ENCODE measurements at places on chromosomes 6 and 20. TPM values are rescaled to one million over a fixed set of nuclear protein-coding genes. Genes with fewer than 3 reads are reported as not detected.
A peak's percentile ranks its signal among the peaks of the same experiment; 100 is the strongest.

The TAGAP gene
- not detected for polyA plus RNA-seq

The C6orf58 gene
- polyA plus RNA-seq: not detected

The C6orf132 gene
- polyA plus RNA-seq: 1.1 TPM

DNA sequence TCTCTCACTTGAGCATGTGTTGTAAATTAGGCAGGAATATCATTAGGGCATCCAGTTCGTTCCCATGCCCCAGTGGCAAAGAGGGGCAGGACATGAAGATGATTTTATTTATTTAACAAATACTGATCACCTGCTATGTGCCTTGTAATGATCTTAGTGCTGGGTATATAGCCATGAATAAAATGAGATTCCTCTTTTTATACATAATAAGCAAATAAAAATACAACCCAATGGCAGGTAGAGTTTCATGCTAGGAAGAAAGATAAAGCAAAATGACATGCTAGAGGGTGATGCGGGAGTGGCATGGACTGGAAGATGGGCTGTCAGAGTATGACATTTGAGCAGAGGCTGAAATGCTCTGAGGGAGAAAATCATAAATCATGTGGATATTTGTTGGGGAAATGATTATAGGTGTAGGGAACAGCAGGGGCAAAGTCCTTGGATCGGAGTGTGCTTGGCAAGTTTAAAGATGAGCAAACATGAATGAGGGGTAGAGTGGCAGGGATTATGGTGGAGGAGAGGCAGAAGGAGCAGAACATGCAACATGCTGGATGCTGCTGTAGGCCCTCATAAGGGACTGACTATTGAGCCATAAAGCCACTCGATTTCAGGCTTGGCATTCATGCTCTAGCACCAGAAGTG, 342.1 kb downstream of the PLCB1 start:
- no peak for DNase-seq

DNA sequence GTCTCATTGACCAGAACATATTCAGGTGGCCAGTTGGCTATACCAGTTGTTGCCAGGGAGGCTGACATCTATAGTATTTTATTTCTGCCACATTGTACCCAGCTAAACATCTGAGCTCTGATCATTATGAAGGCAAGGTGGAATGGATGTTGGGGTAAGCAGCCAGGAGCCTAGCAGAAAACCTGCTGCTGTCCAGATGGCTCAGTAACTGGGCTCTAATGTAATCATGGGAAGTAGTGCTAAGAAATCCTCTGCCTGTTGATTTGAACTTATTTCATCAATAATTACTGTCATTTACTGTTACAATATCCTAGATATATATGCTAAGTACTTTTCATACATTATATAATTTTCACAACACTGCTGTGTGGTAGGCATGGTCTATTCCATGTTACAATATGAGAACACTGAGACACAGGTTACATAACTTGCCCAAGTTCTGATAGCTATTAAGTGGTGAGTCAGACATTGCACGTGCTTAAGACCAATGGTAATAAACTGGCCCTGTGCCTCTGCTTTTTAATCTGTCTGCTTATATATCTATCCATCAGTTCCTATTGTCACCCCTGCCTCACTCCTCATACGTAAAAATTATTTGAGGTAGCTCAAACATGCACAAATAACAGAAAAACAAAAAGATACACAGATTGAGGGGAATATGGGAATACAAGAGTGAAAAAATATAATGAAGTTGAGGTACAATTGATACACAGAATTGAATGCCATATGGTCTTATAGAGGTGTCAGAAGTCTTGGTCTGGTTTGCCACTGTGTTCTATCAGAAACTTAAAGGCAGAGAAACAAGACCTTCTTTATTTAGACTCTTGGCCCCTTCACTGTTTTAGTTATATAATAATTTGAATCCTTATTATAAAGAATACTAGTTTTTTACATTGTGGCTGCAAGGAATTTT, 25.2 kb downstream of the TBPL1 start:
- DNase-seq: peak; percentile 34

DNA sequence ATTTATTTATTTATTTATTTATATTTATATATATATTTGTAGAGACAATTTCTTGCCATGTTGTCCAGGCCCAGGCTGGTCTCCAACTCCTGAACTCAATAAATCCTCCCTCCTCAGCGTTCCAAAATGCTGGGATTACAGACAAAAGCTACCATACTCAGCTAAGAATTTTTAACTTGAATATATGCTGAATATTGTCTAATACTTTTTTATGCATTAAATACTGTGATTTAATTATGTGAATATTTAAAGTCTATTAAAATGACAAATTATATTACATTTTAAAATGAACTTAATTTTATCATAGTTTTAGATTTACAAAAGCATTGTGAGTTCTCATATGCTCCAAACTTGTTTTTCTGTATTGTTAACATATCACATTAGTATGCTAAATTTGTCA, 1022.4 kb downstream of the GRIK2 start:
- DNase-seq: no peak

GRCh38 chr6:129662406-129662766, 47.6 kb downstream of the ARHGAP18 start:
- DNase-seq: no peak

- DNase-seq: no peak
These were observed 174.9 kb downstream of the FRK start for GRCh38 chr6:115885636-115886366.

DNA sequence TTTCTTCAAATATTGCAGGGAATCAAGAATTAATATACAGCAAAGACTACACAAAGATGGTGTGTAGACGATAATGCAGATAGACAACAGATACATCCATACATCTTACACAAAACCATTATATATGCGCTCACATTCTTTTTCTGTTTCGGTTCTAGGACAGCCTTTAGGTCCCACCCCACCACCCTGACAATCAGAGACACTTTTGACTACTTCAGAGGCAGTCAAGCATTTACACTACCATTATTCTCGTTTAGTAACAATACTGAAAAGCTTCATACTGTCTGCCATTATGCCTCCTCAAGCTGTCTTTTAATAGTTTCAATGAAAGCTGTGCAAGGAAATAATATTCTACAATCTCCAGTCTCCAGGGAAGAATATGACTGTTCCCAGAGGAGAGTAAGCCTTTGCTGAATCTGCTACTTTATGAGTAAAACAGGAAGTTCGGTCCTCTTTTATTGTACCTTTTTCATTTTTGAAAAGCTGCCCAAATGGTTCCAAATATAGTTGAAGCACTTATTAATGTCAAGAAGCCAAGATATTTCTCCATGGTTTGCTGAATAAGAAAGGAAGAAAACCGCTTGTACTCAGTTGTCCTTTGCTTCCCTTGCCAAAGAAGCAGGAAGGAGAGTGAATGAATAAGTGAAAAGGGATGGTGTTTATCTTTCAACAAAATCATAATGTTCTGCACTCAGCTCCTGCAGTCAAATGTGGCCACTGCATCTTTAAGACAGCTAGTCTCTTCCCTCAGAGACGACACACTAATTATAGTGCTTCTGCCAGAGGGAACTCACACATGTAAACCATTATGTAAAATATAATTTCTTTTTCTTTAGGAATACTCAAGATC, 468.3 kb downstream of the CDC5L start:
- peak; percentile 1 for DNase-seq

DNA sequence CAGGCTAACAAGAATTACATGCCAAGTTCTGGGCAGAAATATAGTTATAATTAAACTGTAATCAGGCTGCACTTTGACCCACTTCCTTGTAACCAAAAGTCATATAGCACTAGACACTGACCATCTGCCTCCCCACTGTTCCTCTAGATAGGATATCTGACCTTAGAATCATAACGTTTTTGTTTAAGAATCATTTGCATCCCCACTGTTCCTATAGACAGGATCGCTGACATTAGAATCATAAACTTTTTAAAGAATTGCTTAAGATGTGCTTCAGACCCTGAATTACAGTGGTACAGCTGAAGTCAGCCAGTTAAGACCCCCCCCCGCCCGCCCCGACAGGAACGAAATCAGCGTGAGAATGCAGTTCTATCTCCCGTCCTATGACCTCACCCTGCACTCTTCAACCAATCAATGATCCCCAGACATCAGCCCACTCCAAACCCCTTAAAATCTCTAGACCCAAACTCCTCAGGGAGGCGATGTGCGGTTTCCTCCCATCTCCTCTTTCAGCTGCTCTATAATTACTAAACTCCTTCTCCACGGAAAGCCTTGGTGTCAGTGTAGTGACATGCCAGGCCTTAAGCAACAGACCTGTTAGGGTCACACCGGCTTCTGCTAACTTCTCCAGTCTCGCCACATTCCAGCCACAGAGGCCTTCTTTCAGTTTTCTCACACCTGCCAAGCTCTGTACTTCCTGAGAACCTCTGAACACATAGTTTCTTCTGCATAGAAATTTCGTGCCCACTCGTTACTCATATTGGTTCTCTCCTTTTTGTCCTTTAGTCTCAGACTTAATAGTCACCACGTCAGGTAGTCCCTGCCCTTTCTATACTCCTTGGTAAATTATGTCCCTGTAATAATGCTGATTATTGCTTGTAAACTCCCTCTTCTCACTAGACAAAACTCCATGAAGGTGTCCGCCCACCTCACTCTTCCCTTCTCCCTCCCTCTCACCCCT, 93.5 kb downstream of the DTNBP1 start:
- DNase-seq: no peak

Data from AG04450 (cell line).